ENCODE measurements at places on chromosomes 2 and 18.

GRCh38 chr2:224334726-224335125 lies 67.2 kb downstream of the FAM124B start:
- DNase-seq = no peak

DNA sequence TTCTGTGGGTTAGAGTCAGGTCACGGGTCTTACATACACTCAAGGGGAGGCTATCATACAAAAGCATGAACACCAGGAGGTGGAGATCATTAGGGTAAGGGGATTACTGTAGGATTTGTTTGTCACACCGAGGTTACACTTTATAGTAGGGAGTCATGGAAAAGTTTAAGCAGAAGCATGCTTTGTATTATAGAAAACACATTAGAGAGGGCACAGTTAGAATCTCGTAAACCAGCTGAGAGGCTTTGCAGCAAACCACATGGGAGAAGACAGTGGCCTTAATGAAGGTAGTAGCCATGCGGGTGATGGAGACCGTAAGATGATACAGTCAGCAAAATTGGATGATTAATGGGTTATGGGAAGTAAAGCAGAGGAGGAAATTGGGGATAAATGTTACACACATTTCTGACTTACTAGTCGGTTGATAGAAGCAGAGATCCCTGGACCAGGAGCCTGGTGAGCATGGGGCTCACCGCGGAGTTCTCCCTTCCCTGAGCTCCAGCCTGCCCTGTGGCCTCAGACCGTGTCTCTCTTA lies 75.6 kb downstream of the MAPRE2 start:
- DNase-seq = no peak

- no peak for DNase-seq
Observed at GRCh38 chr2:174590928-174591648, 6.5 kb downstream of the WIPF1 start.

GRCh38 chr2:84879584-84880394 lies 1.1 kb downstream of the TRABD2A start:
- DNase-seq = no peak

DNA sequence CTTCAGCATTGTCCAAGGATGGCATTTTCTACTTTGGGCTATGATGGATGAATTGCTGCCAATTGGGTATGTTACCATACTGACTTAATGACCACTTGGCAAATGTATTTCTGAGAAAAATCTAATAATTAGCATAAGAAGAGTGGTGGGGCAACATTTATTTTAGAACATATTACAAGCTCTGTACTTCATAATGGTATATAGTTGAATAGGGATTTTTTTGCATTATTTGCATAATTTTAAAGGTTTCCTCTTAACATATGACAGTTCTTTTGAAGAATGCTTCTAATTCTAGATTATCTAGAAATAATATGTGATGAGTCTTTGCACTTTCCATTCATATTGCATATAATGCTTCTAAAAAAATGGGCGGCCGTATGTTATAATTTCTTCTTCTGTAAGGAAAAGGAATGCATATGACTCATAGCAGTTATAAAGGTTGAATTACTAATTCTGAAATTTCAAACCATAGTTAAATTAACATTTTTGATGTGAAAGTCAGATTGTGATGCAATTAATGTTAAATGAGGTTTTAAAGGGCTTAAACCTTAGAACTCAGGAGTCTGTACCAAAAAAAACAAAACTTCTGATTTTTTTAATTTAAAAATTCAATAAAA lies 1652.3 kb upstream of the SLC39A10 start:
- no peak for DNase-seq

GRCh38 chr2:164770421-164770916 lies 71.2 kb downstream of the COBLL1 start:
- no peak for DNase-seq

DNA sequence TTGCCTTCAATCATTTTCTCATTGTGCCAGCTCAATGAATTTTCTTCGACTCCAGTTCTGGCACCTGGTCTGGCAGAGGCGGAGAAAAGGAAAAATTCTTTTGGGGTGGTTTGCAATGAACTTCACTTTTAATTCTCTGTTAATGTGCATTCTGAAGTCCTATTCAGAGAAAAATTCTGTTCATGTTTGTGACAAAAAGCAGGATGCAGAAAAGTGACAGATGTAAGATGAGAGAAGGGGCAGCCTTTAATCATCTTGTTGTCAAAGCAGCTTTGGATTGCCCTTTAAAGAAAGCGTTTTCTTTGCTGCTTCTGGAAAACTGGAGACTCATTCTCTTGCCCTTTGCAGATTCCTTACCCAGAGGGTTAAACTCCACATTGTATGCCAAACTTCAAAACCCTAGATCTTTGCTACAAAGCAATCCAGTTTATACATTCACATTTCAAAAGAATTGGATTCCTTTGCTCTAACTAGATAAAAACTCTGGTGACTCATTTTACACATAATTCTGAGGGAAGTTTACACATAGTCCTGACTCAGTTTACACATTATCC lies 94.6 kb upstream of the CAVIN2 start:
- DNase-seq = no peak

DNA sequence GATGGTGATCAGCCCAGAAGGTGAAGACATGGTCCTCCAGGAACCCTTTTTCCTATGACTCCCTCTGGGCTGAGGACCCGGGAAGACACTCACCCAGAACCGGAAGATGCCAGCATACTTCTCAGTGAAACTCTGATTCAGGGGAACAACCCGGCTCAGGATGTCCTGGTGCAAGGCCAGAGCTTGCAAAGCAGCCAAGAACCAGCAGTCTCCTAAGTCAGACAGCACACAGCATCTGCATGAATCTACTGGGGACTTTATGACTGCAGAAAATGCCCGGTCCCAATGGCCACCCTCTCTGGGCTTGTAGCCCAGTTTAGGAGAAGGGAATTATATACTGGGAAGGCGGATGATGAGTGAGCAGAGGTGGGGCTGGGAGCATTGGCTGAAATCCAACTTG lies 15.3 kb downstream of the CAPN14 start:
- no peak for DNase-seq

DNA sequence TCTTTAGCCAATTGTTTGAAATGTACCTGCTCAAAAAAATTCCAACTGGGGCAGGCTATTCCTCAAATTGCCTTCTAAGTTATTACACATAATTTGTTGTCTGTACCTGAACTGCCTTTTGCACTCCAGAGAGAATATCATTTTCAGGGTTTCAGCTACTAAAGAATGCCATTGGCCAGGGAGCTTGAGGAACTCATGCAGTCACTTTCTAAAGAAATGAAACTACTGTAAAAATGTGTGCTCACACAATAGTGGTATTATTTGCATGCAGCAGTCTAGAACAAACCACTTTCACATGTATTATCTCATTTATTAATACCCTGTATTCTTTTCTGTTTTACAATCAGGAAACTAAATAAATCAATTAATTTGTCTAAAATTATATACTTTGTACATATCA lies 152.2 kb downstream of the PID1 start:
- no peak for DNase-seq

DNA sequence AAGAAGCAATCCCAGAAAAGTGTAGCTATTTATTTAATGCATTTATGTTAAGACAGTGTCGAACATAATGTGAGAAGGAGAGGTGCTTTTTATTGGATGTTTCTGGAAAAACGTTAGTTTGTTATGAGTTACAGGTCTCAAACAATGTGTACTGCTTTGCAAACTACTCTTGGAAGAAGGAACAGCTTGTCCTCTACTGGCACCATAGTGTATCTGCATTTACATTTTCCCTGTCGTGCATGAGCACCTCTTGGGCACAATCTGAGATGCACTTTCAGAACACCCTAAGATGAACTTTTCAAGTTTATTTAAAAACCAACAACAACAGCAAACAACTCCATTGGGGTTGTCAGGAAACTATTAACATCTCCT lies 22.8 kb downstream of the CCNYL1 start:
- no peak for DNase-seq

GRCh38 chr2:241751776-241752175 lies 17.3 kb downstream of the D2HGDH start:
- no peak for DNase-seq

DNA sequence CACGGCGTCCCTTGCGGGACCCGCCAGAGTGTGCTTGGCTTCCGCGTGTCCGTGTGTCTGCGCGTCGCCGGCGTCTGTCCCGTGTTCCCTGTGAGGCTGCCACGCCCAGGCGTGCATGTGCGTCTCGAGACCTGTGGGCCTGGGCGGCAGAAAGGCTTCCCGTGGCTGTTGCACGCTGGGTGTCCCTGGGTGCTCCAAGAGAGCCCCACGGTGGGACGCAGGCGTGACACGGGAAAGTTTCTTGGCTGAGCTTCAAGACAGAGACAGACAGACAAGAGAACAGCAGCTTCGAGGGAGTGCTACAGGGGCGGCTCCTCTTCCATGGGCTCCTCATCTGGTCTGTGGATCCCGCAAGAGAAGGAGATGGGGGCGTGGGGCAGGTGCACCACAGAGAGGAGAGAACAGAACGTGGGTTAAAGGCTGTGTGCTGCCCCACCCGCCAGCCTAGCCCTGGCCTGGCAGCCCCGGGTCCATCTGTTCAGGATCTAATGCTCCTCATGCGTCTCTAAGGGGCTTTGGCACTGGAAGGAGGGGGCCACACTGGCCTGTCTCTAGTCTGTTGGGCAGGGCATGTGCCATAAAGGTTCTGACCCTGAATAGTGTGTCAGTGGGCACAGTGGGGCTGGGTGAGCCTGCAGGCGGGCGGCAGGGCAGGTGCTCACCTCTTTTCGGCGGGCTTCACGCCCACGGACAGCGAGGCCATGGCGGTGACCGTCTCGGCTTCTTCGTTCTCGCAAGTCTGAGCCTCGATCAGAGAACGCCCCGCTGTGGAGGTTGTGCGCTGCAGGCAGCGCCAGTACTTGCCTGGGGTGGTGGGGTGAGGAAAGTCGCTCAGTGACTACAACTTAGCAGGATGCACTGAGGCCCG lies 205.1 kb downstream of the TWIST2 start:
- no peak for DNase-seq

- no peak for DNase-seq
Observed at GRCh38 chr2:8094526-8094925, 587.3 kb upstream of the ID2 start.

DNA sequence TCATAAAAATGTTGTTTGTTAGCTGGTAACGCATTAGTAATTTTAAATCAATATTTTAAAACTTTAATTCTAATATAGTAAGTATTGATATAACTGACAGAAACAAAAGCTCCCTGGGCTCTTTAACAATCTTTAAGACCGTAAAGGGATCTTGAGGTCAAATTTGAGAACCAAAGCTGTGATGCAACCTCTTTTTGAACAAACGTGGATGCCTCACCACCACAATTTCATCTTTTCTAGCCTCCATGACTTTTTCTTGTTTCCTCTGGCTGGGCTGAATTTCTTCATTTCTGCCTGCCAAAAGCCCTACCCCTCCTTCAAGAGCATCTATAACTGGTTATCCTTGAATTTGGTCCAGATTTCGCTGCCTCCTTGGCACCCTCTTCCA lies 563 bp upstream of the POLE4 start:
- DNase-seq = no peak

GRCh38 chr2:26074676-26075075 lies 40.8 kb downstream of the RAB10 start:
- DNase-seq = no peak

- no peak for DNase-seq
Observed at GRCh38 chr2:26605195-26605998, 35.8 kb downstream of the CIB4 start.

- DNase-seq = no peak
Observed at GRCh38 chr2:218063486-218063885, 5.6 kb upstream of the RUFY4 start.

DNA sequence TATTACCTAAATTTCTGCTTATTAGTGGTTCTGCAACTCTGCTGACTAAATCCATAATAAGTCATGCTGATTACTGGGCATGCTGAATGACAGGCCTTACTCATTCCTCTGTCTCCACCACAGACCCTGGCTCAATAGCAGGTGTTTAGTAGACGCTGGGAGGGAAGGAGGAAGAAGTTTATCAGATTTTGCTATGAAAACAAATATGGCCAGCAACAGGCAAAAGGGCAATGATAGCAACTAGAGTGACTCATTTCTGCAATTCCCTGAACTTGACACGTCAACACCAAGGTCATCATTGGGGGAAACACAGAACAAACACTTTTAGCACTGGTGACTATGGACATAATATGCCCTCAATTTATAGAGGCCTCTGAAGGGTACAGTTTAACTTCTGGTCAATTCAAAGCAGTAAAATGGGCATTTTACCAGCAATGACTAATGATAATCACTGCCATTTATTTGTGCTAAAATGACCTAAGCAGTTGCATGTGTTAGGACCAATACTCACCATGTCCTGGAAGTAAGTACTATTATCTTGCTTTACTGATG lies 35.2 kb downstream of the TMEM163 start:
- no peak for DNase-seq

- DNase-seq = no peak
Observed at GRCh38 chr2:104857262-104858005, 3.5 kb downstream of the POU3F3 start.

DNA sequence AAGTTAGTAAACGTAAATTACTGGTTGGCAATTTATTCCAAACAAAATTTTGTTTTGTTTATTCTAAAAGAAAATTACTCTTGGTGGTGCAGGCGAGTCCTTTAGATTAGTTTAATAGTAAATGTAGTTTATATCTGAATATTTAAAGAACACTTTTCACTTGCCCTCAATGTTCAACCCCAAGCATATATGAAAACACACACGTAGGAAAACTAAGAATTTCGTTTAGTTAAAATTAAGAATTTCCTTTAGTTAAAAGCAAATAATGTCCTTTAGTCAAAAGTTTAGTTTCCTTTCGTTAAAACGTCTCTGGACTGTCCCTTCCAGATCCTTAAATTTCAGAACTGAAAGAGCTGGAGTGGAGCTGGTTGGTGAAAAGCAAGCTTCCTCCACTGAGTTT lies 19.1 kb upstream of the CYTIP start:
- no peak for DNase-seq

DNA sequence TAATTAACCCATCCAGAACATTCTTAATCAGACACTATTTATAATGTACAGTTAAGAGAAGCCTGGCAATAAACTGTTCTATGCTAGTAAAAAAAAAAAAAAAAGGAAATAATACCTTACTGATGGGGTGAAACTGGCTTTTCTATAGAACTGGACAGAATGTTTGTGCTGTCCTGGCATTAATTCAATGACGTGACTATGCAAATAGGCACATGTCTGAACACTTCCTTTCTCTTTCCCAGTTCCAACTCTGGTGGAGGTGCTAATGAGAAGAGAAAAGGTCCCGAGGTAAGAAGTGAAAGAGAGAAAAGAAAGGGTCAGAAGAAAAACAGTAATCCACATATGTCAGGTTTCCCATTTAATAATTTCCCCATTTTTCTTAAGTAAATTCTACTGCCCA lies 508.4 kb downstream of the ZEB2 start:
- DNase-seq = no peak

DNA sequence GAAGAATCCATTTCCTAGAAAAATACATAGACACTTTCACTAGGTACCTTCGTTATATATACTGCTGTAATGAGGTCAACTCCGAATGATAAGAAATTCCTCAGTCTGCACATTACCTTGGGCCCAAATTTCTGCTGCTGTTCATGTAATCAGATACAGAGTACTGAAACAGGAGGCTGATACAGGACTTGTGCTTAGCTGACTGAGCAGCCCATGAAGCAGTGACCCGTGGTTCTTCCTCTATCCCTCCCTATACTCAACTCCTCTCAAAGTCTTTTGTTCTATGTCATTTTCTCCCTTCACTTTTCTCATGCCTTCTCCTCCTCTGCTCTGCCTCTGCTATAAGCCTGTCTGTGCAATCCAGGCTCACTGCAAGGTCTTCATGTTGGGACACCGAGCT lies 57.5 kb upstream of the ST8SIA5 start:
- DNase-seq = no peak
